ENCODE measurements at places on chromosomes 12 and 14. TPM values are rescaled to one million over a fixed set of nuclear protein-coding genes. Genes with fewer than 3 reads are reported as not detected.

Gene HOXC5
- total RNA-seq = not detected

DNA sequence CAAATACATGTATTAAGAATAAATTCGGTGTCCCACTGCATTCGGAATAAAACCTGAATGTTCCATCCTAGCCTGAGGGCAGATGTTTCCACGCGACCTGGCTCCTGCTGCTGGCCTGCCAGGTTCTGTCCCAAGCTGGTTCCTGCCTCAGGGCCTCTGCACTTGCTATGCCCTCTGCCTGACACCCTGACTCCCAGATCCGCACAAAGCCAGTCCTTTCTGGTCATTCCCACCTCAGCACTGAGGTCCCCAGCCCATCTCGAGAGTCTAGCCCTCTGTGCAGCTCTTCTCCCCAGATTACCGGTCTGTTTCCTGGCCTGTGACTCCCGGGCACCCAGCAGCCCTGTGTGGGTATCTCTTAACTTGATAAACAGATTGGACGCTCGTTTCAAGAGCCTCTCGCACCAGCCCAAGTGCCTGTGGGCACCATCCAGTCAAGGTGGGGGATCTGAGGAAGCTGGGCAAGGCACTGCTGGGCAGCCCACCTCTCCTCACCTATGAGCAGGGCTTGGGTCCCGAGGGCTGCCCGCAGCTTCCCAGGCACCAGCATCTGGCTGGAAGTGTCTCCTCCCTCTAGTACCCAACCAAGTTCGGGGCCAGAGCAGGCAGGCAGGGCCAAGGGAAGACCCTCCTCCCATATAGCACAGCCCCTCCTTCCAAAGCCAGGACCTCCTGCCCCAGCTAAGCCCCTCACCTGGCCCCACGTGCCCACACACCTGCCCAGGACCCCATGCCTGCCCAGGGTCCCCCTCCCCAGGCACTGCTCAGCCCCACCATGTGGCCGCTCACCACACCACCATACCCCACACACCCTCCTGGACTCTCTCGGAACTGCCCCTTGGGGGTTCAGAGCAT is 132.2 kb downstream of the NCOR2 start:
- DNase-seq = no peak

- no peak for DNase-seq
Observed at GRCh38 chr14:66228267-66228970, 257.8 kb upstream of the CCDC196 start.

- no peak for DNase-seq
Observed at GRCh38 chr12:49767333-49767732, 26.0 kb downstream of the TMBIM6 start.

Gene PRH2
- total RNA-seq = not detected

GRCh38 chr12:68508576-68508975 is 102.1 kb upstream of the RAP1B start:
- DNase-seq = no peak

GRCh38 chr14:24430143-24430681 is 458 bp downstream of the KHNYN start:
- peak; percentile 83 for DNase-seq

Gene ACRBP
- total RNA-seq = 0.95 TPM

GRCh38 chr14:104105071-104105821 is 19.7 kb downstream of the ASPG start:
- peak; percentile 14 for DNase-seq

Gene COX8C
- not detected for total RNA-seq

- no peak for DNase-seq
Observed at GRCh38 chr14:57897144-57897748, 31.4 kb upstream of the SLC35F4 start.

- DNase-seq = no peak
Observed at GRCh38 chr12:46390881-46391280, 18.3 kb upstream of the SLC38A2 start.

GRCh38 chr14:95318399-95319311 is 1.1 kb downstream of the CLMN start:
- no peak for DNase-seq

- no peak for DNase-seq
Observed at GRCh38 chr14:63453443-63453936, 89.7 kb downstream of the PPP2R5E start.

Gene ABHD4
- total RNA-seq = 19.1 TPM

Gene PDE3A
- 2.4 TPM for total RNA-seq

Gene PYGL
- 80.1 TPM for total RNA-seq

DNA sequence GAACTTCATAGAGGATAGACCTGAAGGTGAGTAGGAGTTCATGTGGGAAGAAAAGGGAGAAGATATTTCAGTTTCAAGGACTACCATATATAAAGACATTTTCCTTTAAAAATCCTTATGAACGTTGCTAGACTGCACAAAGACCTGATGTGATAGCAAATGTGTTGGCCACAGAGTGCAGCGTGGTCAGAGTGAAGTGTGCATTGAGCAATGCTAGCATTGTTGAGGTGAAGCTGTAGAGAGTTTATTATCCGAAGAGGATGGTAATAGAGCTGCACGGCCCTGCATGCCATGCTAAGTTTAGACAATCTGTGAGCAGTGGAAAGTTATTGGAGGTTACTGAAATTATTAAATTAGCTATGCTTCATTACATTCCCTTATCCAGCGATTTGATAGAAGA is 413.0 kb downstream of the CCDC91 start:
- DNase-seq = no peak

Gene MYO1H
- total RNA-seq = not detected

DNA sequence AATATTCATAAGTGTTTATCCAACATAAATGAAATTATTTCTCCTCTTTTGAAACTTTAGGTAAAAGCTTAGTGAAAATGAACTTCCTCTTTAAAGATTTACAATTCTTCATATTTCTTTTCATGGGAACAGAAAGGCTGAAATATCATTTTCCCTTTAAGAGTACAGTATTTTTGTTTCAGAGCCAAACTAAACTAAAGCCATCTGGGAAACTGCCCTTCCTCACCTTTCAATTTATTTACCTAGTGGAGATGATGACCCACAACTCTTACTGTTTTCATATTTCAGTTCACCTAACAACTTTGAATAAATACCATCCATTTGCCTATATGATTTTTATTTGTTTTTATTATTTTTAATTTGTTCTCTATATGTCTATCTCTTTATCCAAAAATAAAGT is 105.4 kb downstream of the ALX1 start:
- no peak for DNase-seq

- DNase-seq = no peak
Observed at GRCh38 chr14:38868399-38869290, 234.4 kb downstream of the SEC23A start.

GRCh38 chr12:106170285-106170684 is 31.5 kb upstream of the NUAK1 start:
- DNase-seq = no peak

- no peak for DNase-seq
Observed at GRCh38 chr14:36208690-36209278, 32.3 kb upstream of the PTCSC3 start.

DNA sequence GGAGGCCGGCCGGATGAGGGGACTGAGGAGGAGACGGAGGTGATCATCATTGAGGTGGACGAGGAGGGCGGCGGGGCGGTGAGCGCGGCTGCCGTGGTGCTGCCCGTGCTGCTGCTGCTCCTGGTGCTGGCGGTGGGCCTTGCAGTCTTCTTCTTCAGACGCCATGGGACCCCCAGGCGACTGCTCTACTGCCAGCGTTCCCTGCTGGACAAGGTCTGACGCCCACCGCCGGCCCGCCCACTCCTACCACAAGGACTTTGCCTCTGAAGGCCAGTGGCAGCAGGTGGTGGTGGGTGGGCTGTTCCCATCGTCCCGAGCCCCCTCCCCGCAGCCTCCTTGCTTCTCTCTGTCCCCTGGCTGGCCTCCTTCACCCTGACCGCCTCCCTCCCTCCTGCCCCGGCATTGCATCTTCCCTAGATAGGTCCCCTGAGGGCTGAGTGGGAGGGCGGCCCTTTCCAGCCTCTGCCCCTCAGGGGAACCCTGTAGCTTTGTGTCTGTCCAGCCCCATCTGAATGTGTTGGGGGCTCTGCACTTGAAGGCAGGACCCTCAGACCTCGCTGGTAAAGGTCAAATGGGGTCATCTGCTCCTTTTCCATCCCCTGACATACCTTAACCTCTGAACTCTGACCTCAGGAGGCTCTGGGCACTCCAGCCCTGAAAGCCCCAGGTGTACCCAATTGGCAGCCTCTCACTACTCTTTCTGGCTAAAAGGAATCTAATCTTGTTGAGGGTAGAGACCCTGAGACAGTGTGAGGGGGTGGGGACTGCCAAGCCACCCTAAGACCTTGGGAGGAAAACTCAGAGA is 9.6 kb downstream of the MMP14 start:
- DNase-seq = peak; percentile 53

Gene SYT1
- 0.35 TPM for total RNA-seq

DNA sequence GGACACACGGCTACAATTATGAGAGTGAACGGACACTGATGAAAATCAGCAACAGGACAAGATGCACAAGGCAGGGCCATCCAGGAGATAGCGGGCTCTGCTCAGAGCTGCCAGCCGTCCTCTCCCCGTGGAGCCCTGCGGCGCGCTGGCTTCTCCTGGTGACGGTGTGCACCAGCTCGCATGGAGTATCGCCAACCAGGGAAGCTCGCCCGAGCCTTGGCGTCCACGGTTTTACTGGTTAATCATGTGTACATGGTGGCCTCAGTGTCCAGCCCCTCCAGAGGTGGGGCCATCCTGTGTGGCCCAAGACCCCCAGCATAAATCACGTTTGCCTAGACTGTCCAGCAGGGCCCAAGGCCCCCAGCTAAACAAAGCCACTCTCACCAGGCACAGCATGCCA is 31.2 kb upstream of the DYNC1H1 start:
- DNase-seq = no peak

GRCh38 chr14:104688505-104689108 is 811 bp upstream of the INF2 start:
- DNase-seq = no peak

Gene SOCS2
- total RNA-seq = 7.6 TPM

Gene C1S
- 993 TPM for total RNA-seq

DNA sequence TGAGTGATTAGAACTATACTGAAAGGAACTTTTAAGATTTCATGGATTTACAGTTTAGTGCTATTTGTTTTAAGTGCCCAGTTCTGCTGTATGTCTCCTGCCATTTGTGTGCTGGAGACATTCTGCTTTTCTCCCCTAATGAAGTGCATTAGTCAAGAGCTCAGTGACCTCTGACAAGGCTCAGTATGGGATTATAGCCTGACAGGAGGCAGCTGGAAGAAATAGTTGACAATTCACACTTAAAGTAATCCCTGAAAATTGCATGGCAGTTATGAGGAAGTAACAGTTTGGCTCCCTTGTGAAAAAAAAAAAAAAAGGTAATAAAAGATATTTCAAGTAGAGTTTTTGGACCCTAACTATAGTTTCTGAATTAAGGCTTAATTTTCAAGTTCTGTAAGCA is 70.3 kb downstream of the ALX1 start:
- DNase-seq = no peak

Gene AICDA
- not detected for total RNA-seq

DNA sequence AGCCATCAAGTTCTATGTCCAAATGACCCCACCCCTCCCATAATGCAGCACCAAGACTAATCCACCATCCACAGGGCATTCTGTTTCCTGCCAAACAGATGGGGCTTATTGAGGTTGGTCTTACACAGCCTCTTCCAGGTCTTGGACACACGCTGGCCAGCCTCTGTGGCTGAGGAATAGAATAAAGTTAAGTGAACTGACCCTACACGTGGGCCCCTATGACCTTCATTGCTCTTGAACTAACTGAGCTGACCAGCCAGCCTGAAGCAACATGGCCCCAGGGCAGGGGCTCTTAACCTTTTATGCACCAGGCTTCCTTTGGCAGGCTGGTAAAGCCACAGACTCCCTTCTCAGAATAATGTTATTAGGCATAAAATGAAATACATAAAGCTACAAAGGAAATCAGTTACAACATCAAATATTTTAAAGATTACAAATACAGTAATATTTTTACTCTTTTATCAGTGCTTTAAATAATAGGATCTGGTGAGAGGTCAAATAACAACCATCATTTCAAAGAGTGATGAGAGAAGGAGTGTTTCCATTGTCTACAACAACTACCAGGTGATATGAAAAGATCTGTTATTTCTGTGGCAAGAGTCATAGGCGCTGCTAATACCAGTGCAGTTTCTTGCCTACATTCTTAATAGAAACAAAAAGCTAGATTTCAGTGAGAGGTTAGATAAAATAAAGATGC is 192.9 kb upstream of the NUDT4 start:
- no peak for DNase-seq

GRCh38 chr12:112466011-112466422 is 47.3 kb downstream of the PTPN11 start:
- DNase-seq = peak; percentile 70

DNA sequence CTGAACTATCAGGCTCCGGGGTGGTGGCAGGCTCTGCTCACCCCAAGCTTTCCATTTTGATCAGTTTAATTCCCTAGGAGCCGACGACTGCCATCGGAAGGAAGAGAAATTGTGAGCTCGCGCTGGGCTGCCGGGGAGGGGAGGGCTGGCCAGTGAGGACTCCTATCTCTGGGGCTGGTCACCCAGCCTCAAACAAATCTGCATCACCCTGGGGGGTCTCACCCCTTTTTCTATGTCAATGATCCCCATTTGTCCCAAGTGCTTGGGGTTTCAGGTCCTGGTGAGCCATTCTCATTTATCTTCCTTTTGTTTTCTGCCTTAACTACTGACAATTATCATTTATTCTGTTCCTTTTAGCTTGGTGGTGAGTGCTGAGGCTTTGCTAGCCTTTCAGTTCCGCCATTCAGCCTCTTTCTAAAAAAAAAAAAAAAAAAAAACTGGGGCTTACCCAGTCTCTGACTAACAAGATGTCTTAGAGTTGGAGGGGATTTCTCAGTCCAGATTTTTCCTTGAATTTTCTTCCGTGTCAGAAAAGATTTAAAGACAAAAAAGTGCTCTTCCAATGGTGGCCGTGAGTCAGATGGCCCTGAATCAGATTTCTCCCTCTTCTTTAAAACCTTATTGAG is 22.8 kb upstream of the USP44 start:
- no peak for DNase-seq

Gene SPIC
- total RNA-seq = 0.43 TPM

DNA sequence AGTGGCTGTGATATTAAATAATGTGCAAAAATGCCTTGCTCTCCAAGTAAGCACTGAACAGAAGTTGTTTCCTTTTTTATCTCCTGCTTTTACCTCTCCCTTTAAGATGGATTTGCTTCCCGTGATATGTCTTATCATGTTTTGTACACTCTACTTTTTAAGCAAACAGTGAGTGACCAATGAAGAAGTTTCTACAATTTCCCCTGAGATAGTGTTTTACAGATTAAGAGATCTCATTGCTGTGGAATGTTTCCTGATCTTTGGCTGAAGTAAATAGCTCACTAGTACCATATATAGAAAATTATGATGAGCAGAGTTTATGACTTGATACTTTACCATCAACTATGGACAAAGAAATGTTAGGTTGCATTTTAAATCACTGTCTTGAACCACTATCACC is 184.8 kb upstream of the PDE3A start:
- DNase-seq = no peak

- no peak for DNase-seq
Observed at GRCh38 chr12:107655281-107656065, 30.1 kb upstream of the PWP1 start.

DNA sequence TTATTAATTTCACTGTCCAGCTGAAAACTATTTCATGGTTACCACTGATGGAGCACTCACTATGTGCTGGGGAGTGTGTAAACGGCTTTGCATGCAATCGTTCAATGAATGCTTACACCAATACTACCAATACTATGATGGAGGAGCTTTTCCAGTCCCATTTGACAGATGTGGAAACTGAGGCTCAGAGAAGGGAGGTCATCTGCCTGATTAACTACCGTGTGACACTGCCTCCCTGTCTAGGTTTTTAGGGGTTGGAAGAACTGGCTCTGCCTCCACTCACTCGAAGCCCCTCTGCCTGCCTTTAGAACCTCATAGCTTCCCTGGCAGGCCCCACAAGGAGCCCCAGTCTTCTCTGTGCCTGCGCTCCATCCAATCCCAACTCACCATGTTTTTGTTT is 11.9 kb downstream of the MSI1 start:
- DNase-seq = no peak

GRCh38 chr12:96466939-96467751 is 22.2 kb upstream of the CFAP54 start:
- DNase-seq = no peak
